ENCODE measurements at places on chromosomes 11 and 22.

DNA sequence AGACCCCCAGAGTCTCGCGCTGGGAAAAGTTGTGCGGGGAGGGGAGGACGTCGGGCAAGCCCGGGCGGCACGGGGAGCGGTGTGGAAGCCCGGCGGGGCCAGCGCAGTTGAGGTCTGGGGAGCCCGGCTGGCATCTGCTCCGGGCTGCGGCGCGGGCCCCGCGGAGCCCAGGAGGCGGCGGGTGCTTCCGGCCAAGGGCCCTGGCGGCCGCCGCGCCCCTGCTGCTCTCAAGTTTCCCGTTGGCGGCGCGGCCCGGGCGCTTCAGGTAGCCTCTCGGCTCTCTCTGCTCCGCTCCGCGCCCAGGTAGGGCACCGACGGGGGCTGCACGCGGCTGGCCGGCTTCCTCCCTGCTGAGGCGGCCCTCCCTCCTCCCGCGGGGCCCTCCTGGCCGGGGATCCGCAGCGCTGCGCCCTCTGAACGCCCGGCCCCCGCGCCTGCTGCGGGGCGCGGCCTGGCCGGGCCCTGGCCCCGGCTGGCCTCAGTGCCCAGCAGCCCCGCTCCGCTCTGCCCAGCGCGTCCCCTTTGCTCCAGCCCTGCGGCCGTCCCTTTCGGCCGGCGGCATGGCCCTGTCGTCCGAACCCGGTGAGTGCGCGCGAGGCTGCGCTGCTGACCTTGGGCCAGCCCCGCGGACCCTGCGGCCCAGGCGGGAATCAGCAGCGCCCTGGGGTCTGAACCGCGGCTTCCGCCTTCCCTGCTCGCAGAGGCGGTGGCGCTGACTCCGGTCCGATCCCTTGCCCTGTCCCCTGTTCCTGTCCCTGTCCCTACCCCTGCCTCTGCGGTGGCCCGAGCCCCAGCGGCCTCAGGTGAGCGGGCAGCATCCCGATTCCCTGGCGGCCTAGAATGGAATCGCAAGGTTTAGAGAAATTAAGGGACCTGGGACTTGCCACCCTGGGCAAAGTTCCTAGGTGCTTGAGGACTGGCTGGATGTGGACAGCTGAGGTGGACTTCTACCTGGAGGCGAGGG, 4.3 kb upstream of the AMPD3 start:
- no peak for DNase-seq

DNA sequence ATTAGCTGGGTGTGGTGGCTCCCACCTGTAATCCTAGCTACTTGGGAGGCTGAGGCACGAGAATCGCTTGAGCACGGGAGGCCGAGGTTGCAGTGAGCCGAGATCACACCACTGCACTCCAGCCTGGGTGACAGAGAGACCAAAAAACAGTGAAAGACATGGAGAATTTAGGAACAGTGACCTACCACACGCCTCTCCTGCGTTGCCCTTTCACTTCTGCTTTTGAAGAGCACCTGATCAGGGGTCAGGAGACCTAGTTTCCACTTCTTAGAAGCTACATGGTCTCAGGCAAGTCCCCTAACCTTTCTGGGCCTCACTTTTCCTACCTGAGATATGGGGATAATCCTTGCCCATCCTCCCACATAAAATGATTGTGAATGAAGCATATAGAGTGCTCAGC, 12.2 kb downstream of the SLC35C1 start:
- DNase-seq: no peak

DNA sequence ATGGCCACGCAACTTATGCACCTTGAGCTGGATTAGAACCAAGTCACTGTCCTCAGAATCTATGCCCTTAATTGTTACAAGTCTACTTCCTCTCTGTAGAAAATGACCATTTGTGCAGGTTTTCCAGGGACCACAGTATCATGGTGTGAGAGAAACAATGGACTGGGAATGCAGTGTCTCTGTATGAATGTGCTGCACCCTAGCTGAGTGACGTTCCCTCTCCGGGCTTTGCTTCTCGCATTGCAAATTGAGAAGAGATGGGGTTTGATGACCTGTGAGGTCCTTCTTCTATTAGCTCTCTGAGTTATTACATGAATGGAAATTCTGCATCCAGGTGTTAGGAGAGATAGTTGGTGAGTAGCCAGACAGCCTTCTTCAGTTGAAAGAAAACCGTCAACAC, 1052.3 kb downstream of the NTM start:
- no peak for DNase-seq

DNA sequence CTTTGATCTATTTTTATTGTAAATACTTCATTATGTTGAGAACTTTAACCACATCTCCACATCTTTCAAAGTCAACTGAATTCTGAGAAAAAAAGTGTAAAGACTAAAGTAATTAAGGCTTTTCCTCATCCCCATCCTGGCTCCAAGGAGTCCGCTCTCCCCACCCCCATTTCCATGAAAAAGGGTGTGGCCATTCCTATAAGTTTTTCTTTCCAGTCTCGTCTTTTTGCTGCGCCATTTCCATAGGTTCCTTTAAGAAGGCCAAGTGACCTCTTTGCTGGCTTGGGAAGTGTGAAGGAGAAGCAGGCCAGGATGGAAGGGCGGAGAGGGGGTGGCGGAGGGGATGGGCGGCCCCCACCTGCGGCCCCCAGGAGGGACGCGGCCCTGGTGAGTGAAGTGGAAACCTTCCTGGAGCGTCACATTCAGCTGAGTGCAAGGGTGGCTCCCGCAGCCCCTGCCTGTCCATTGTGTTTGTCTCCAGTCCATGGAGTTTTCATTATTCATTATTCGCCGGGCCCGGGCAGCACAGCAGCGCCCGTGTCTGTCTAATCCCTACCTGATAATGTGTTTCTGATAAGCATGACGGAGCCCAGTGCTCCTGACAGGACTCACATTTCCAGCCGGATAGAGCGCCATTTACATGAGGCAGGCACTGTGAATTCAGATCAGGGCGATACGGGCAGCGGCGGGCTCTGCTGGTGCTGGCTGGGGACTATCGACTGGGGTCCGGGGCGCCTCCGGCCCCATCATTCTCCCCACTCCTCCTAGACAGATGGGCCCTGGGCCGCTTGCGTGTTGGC, 739.8 kb downstream of the OPCML start:
- DNase-seq: no peak
